ENCODE measurements at places on chromosomes 1 and 21.

- DNase-seq, result no peak
Observed at GRCh38 chr1:23902321-23903278, 10.6 kb downstream of the CNR2 start.

- no peak for DNase-seq
Observed at GRCh38 chr1:194829492-194829891, 1643.1 kb upstream of the B3GALT2 start.

DNA sequence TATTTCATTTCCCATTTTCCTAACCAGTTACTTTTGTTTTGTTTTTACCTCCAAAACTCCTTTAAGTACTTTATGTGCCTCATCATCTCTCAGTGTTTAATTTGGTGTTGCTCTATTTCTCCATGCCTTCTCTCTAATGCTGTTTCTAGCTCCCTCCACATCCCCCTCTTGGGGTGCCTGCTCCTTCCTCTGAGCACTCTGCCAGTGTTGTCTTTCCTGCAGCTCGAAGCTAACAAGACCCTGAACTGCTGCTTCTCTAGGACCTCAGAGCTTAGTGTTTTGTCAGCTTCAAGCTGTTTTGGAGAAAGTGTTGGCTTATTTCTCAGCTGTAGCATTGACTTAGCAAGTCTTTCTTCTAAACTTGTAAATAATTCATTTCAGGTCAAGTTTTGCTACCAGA, 290.6 kb downstream of the DPYD start:
- no peak for DNase-seq

DNA sequence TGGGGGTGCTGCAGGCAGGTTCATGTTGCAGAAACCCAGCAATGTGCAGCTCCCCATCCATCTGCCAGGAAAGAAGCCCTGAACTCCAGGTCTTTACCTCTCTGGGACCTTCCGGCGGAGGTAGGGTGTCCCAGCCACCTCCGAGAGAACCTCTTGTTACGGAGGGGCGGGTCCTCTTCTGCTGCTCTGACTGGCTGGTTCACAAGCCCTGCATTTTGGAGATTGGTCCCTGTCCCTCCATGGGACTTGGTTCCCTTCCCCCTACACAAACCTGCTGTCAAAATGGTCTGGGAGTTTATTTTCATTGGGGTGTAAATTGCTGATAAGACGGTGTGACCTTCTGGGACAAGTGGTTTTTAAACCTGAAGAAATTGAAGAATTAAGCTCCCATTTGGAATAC, 8.0 kb upstream of the CELSR2 start:
- DNase-seq, result no peak
